Activated T-helper 9 cell treated with anti-CD3 and anti-CD28 coated beads, Interleukin-2, amount 50 U/mL, for 16 hours (primary cell): ENCODE measurements at places on chromosomes 12 and 14.

- DNase-seq, result no peak
Observed at GRCh38 chr12:105466901-105467598, 136.6 kb downstream of the C12orf75 start.

DNA sequence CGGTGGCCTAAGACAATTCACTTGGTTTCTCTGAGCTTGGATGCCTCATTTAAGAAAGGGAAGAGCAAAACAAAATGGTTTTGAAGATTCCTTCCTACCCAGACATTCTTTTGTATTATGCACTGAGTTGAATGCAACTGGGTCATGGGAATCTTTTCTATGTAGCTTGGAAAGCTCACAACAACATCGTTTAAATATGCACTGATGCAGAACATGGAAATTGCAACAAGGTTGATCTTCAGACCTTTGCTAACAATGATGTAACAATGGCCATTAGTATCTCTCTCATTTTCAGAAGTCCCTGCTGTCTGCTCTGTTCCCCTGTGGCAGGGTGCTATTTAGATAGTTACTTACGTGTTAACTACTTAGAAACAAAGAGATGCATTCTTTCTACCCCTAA, 30.1 kb upstream of the IGF1 start:
- DNase-seq, result no peak

- DNase-seq, result no peak
Observed at GRCh38 chr12:76942267-76942666, 63.4 kb upstream of the CSRP2 start.

GRCh38 chr12:69534389-69534822, 50.9 kb upstream of the CCT2 start:
- no peak for DNase-seq

GRCh38 chr14:76720382-76720813, 40.9 kb upstream of the VASH1 start:
- DNase-seq, result no peak

DNA sequence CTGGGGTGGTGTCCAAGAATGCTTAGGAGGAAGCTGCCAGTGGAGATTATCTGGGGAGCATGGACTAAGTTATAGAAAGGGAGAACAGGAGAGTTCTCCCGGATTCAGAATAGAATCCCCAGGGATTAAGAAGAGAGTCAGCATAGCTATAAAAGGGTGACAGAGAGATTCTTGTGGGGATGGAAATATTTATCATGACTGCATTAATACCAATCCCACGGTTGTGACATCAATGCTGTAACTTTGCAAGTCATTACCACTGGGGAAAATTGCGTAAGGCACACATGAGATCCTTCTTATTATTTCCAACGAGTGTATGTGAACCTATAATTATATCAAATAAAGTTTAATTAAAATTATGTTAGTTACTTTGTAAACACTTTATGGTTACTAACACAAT, 447.9 kb upstream of the TMEM132C start:
- DNase-seq, result no peak

GRCh38 chr12:91588874-91589454, 406.3 kb upstream of the DCN start:
- no peak for DNase-seq

DNA sequence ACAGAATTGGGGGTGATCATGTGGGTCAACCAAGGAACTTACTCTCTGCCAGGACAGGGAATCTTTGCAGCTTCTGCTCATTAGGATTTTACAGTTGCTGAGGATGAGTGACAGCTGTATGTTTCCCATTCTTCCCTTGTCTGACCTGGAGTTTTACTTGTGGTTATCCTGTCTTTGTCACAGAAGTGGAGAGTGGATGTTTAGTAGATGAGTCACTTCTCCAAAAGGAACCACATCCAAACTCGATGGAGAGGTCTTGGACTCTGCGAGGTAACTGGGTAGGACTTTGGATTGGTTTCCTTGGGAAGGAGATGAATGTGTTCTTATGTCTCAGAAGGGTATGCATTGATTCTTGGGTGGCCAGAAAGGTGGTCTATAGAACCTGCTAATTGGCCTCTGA, 53.8 kb upstream of the USP44 start:
- no peak for DNase-seq

DNA sequence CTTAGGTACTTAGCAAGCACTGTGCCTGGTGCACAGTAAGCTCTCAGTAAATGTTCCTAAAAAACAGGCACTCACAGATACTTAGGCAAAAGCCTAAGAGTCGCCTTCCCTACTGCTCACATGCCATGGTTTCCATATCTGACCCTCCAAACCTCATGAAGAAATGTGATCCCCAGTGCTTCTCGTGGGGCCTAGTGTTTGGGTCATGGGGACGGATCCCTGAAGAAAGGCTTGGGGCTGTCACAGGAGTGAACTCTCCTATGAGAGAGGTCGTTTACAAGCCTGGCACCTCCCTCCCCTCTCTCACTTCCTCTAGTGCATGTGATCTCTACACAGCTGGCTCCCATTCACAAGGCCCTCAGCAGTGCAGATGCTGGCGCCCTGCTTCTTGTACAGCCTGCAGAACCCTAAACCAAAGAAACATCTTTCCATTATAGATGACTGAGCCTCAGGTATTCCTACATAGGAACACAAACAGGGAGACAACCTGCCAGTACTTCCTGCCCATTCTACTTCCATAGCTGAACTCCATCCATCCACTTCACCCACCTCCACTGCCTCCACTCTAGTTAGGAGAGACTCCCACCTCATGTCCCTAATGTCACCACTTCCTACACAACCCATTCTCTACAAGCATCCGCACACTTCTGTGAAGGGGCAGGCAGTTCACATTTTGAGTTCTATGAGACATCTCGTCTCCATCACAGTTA, 2.9 kb downstream of the SLC15A4 start:
- no peak for DNase-seq
